NCI-H345 (cell line): ENCODE measurements at places on chromosomes 11 and 22.

DNA sequence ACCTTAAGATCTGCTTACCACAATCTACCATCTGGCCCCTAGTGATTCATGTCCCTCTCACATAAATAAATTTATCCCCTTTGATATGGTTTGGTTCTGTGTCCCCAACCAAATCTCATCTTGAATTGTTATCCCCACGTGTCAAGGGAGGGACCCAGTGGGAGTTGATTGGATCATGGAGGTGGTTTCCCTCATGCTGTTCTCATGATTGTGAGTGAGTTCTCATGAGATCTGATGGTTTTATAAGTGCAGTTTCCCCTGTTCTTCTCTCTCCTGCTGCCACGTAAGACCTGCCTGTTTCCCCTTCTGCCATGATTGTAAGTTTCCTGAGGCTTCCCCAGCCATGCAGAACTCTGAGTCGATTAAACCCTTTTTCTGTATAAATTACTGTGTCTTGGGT, 37.2 kb downstream of the OR2AG2 start:
- no peak for DNase-seq

GRCh38 chr11:35893796-35894475, 49.9 kb upstream of the LDLRAD3 start:
- peak; percentile 34 for DNase-seq

DNA sequence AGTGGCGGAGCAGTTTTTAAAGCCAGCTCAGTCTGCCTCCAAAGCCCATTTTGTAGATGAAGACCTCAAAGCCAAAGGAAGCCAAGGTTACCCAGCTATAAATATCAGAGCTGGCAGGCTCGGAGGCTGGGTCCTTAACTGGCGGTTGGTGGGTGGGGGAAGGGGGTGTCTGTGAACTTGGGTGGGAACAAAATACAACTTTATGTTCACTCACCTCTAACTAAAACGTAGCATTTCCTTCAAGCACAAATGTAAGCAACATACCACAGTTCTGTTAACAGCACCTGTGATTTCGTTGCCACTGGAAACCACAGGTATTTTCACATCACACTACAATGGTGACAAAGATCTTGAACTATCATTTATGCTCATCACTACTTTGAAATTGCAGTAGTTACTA, 99.7 kb upstream of the SYT13 start:
- no peak for DNase-seq

DNA sequence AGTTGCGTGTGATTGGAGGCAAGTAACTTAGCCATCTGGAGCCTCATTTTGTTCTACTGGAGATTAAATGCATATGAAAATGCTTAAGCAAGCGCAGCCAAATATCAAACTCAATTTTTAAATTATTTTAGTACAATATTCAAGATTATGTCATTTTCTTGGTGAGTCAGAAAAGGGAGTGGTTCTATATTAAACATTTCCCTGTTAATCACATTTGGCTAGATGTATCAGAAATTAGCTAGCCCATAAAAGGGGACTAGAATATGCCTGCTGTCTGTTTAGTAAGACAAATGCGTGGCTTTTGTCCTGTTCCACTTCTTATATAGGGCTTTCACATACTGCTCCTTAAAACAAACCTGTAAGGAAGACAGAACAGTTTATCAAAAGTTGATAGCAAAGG, 35.0 kb upstream of the BMAL1 start:
- no peak for DNase-seq

DNA sequence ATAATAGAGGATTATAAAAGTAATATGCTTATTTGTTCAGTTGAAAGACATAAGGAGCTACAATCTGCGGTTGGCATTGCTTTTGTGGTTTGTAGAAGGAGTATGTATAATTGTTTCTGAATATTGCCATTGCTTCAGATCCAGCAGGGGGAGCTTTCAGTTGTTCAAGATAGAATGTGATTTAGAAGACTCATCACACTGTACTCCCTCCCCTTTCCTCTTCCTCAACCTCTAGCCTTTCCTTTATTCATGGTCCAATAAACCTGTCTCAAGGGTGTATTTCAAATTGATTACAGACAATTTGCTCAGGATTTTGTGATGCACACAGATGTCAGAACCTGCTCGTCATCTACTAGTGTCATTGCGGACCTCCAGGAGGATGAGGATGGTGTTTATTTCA, 9.8 kb downstream of the PRMT3 start:
- DNase-seq, result peak; percentile 47

GRCh38 chr11:84333221-84333620, 1047.1 kb upstream of the CCDC90B start:
- DNase-seq, result no peak

DNA sequence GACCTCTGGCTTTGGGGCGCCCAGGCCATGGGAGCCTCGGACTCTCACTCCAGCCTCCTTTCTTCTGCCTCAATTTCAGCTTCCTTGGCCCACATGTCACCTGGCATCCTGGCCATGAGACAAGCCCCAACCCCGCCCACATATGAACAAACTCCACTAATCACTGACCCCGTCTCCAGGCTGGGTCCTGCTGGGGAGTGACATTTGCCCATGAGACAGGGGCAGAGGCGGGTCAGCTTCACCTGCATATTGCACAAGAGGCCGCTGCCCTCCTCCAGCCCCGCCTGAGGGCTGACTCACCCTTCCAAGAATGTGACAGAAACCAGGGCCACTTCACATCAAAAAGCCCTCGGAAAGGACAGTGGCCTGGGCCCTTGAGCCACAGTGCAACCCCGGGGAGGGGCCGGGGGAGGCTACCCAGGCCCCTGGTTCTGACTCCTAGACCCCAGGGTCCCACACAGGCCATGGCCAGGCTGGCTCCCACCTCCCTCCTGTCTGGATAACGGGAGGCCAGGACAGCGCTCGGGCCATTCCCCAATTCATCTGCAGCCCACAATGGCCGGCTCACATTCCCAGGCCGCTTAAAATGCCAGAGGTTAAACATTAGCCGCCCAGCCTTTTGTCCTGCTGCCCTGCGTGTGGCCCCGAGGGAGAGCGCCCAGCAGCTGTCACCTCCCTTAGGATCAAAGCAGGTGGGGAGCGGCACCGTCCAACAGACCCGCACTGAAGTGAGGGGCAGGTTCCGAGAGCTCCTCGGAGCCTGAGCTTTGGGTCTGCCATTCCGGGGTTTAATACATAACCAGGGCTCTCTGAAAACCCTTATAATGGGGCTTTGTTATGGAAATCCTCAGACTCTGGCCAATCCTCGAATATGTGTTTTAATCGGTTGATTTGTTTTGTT, 42.3 kb downstream of the TRMU start:
- no peak for DNase-seq

DNA sequence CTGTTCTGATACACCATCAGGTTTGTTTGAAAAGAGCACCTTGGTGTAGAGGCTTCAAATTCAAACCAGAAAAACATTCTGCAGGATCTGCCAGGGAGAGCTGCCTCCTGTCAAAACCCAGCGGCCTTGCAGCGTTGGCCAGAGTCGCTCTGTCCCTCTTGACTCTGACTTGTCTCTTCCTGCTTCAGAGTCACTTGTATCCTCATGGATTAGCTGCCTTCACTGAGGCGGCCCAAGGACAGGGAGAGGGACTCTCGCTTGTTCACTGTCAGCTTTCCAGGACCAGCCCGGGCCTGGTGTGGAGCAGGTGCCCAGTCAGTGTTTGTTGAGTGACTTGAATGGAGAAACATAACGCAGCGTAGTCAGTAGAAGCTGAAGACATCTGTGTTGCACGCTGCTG, 18.0 kb downstream of the TBC1D22A start:
- DNase-seq, result no peak

- no peak for DNase-seq
Observed at GRCh38 chr11:12377824-12378593, 638 bp downstream of the PARVA start.

- no peak for DNase-seq
Observed at GRCh38 chr11:78180751-78181150, 7.7 kb downstream of the KCTD21 start.

- DNase-seq, result no peak
Observed at GRCh38 chr11:1862588-1863351, 9.9 kb downstream of the LSP1 start.

GRCh38 chr11:122981388-122982264, at the start of gene BSX:
Gene BSX (minus strand): TSS chr11:122981834. CDS start chr11:122981671, 163 bp downstream.
- no peak for DNase-seq

DNA sequence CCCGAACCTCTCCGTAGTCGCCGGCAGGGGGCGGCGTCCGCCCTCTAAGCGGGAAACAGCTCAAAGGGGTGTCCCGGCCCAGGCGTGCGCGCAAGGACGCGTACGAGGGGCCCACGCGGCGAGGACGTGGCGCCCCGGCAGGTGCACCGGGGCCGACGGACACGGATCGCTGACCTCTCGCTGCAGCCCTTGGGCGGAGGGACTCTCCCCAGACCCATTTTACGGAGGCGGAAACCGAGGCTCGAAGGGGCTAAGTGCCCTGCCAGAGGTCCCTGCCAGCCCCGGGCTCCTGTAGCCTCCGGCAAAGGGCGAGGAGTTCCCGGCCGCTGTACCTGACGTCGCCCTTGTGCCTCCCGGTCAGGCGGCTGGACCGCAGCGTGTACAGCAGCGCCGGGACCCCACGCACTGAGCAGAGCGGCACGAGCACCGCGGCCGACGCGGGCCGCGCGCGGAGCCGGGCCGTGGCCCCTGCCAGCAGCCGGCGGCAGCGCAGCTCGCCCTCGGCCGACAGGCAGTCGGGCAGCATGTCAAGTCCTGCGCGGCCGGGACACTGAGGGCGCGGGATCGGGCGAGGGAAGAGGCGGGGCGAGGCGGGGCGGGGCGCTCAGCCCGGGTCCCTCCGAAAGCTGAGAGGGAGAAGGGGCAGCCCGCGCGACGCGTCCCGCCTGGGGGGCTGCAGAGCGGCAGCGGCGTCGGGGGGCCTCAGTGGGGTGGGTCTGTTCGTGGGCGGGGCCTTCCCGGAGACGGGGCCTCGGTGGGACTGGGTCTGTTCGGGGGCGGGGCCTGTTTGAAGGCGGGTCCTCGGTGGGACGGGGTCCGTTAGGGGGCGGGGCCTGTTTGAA, at the start of gene NUDT8:
Gene NUDT8, minus strand, starts transcription at position 552 of the 842 bp plus-strand sequence. Its CDS starts 26 bp downstream, at position 526.
- peak; percentile 70 for DNase-seq
